Activated naive CD8-positive, alpha-beta T cell treated with anti-CD3 and anti-CD28 coated beads, Interleukin-2, amount 50 U/mL, for 24 hours (primary cell): ENCODE measurements at places on chromosomes 5 and 9.

GRCh38 chr9:129486756-129487657, 133.9 kb downstream of the C9orf50 start:
- H3K36me3 ChIP-seq = peaks cover 18% of the 10 kb centered on the region
- H3K4me1 ChIP-seq = peaks cover 71% of the 10 kb centered on the region
- DNase-seq = no peak

DNA sequence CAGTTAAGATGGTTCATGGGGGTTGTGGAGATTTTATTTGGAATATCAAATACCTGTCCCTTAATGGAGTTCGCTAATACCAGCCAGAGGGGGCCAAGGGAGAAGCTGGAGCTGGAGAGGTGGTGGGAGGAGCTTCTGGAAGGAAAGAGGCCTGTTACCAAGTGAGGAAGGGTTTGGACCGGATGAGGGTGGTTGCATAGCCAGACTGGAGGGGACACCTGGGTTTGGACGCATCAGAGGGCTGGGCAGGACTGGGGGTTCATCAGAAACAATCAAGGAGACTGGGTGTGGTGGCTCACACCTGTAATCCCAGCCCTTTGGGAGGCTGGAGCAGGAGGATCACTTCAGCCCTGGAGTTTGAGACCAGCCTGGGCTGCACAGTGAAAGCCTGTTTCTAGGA, 111.8 kb upstream of the IER5L start:
- H3K4me3 ChIP-seq = no peak overlapping the region
- no peaks in the 10 kb centered on the region for H3K4me1 ChIP-seq
- no peak for DNase-seq
- H3K27ac ChIP-seq = no peak overlapping the region

GRCh38 chr5:51484326-51484725, 101.1 kb downstream of the ISL1 start:
- no peak for DNase-seq
- no peak overlapping the region for H3K4me3 ChIP-seq
- no peaks in the 10 kb centered on the region for H3K4me1 ChIP-seq
- H3K27me3 ChIP-seq = no peaks in the 10 kb centered on the region

DNA sequence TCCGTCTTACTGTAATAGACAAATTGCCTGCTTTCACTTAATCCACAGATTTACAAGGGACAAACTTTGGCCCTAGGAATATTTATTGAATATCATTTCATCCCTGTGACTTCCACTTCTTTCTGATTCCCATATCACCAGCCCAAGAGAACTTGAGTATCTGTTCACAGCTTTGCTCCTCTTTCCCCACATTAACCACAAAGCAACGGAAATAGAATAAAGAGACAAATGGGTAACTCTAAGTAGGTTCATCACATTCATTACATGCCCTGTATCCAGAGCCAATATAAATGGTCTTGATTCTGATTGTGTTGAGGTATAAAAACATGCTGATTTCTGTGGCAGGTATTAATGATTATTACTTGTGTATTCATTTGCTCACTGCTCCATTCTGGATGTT, 41.9 kb downstream of the TMEM252 start:
- no peak overlapping the region for H3K4me3 ChIP-seq
- H3K27me3 ChIP-seq = peaks cover 12% of the 10 kb centered on the region

DNA sequence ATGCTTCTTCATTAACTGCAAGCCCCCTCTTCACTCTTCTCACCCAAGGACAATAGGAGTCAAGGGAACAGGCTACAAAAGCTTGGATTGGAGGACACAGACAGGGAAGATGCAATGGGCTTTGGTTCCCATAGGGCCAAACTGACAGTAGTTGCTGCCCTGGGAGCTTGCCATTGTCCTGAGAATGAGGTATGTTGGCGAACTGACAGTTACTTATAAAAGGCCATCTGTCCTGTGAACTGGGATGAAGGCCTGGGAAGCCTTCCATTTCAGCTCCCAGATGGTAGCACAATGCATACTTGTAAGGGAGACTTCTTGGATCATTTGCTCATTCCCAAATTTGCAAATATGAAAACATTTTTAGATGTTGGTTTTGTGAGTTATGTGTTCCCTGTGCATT, 88.9 kb downstream of the SNCAIP start:
- H3K36me3 ChIP-seq = no peaks in the 10 kb centered on the region
- DNase-seq = no peak
- no peak overlapping the region for H3K4me3 ChIP-seq
- no peaks in the 10 kb centered on the region for H3K4me1 ChIP-seq
- H3K27ac ChIP-seq = no peak overlapping the region

GRCh38 chr5:115166744-115167393, 2.8 kb downstream of the TRIM36 start:
- H3K27me3 ChIP-seq = peaks cover 53% of the 10 kb centered on the region
- no peak overlapping the region for H3K27ac ChIP-seq
- H3K4me3 ChIP-seq = no peak overlapping the region
- H3K4me1 ChIP-seq = peaks cover 14% of the 10 kb centered on the region

- no peak for DNase-seq
- peaks cover 19% of the 10 kb centered on the region for H3K4me1 ChIP-seq
- no peaks in the 10 kb centered on the region for H3K36me3 ChIP-seq
- no peak overlapping the region for H3K4me3 ChIP-seq
- peaks cover 41% of the 10 kb centered on the region for H3K27me3 ChIP-seq
Measured at GRCh38 chr5:95733107-95733665, 2.0 kb downstream of the RHOBTB3 start.

DNA sequence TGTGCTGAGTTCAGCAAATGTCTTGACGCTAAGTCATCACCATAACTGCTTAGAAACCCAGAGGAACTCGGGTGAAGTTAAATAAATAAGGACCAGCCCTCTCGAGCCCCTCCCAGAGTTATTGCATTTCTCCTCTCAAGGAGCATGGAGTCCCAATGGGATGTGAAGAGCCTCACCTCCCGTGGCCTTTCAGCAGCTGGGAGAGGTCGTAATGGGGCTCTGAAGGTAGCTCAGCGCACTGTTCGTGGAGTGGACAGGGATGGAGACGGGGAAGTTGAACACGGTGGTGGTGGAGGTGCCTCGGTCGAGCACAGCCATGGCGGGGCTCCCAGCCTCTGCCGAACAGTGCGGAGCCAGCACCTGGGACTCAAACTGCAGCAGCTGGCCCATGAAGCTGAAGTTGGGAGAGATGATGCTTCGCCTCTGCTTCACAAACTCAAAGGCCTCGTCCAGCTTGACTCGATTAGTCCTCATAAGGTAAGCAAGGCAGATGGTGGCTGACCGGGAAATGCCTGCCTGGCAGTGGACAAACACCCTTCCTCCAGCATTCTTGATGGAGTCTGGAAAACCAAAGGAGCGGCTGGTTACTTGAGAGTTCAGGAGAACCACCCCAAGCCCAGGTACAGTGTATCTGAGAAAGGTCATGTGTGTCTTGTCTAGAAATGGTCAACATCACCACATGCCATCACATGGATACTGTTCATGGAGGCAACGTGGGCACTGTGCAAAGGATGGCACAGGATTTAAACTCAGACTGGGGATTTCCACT, 2.2 kb downstream of the DUSP1 start:
- no peaks in the 10 kb centered on the region for H3K27me3 ChIP-seq
- peaks cover 67% of the 10 kb centered on the region for H3K4me1 ChIP-seq
- H3K4me3 ChIP-seq = peak overlapping the region; percentile 85
- DNase-seq = no peak
- no peak overlapping the region for H3K27ac ChIP-seq
- peaks cover 27% of the 10 kb centered on the region for H3K36me3 ChIP-seq

- H3K36me3 ChIP-seq = no peaks in the 10 kb centered on the region
- peaks cover 11% of the 10 kb centered on the region for H3K4me1 ChIP-seq
- H3K4me3 ChIP-seq = no peak overlapping the region
- H3K27ac ChIP-seq = no peak overlapping the region
Measured at GRCh38 chr5:149608936-149609545, 27.7 kb downstream of the ARHGEF37 start.

DNA sequence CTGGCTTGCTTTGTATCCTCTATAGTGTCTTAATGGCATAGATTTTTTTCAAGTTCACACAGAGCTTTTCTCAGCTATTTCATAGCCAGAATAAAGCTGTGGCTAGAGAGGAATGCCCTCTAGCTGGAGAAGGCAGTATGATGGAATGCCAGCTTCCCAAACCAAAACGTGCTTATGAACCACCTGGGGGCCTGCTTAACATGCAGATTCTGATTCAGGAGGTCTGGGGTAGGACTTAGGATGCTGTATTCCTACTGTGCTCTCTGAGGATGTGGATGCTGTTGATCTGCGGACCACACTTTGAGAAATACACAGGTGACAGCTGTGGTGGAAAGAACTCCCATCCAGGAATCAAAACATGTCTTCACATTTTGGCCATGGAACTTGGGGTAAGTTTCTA, 49.9 kb upstream of the DPYSL3 start:
- H3K4me1 ChIP-seq = no peaks in the 10 kb centered on the region
- H3K27me3 ChIP-seq = peaks cover 2% of the 10 kb centered on the region
- H3K4me3 ChIP-seq = no peak overlapping the region
- DNase-seq = no peak
- H3K36me3 ChIP-seq = no peaks in the 10 kb centered on the region

DNA sequence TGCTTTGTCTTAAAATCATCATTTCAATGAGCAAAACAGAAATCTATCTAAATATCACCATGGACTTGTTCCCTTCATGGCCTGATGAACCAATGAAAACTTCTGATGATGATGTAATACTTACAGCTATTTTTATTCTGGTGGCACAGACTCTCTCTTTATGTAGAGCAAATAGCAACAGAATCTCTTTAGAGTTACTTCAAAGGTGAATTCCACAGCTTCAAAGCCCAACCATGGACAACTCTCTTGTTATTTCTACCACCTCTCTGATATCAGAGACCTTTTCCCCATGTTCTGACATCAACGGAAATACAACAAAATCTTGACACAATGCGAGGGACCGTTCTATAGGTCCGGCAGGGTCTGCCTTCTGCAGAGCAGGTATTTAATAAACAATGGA, 70.1 kb downstream of the RETREG1 start:
- no peaks in the 10 kb centered on the region for H3K27me3 ChIP-seq
- peaks cover 28% of the 10 kb centered on the region for H3K4me1 ChIP-seq
- no peaks in the 10 kb centered on the region for H3K36me3 ChIP-seq
- DNase-seq = no peak
- no peak overlapping the region for H3K4me3 ChIP-seq
- no peak overlapping the region for H3K27ac ChIP-seq

- no peak overlapping the region for H3K27ac ChIP-seq
- peaks cover 48% of the 10 kb centered on the region for H3K4me1 ChIP-seq
- H3K4me3 ChIP-seq = no peak overlapping the region
- H3K27me3 ChIP-seq = no peaks in the 10 kb centered on the region
- peaks cover 57% of the 10 kb centered on the region for H3K36me3 ChIP-seq
- DNase-seq = no peak
Measured at GRCh38 chr5:143311428-143311827, 92.1 kb downstream of the NR3C1 start.

- H3K4me1 ChIP-seq = peaks cover 20% of the 10 kb centered on the region
- no peaks in the 10 kb centered on the region for H3K27me3 ChIP-seq
Measured at GRCh38 chr5:140287801-140288521, 14.9 kb downstream of the PFDN1 start.

- peaks cover 8% of the 10 kb centered on the region for H3K4me1 ChIP-seq
- no peak overlapping the region for H3K27ac ChIP-seq
- no peak for DNase-seq
- peaks cover 48% of the 10 kb centered on the region for H3K27me3 ChIP-seq
- no peak overlapping the region for H3K4me3 ChIP-seq
Measured at GRCh38 chr9:133608889-133609288, 300 bp downstream of the FAM163B start.

GRCh38 chr9:93776873-93777272, 178.3 kb downstream of the BARX1 start:
- no peaks in the 10 kb centered on the region for H3K4me1 ChIP-seq
- no peak for DNase-seq
- no peaks in the 10 kb centered on the region for H3K36me3 ChIP-seq
- H3K27ac ChIP-seq = no peak overlapping the region

DNA sequence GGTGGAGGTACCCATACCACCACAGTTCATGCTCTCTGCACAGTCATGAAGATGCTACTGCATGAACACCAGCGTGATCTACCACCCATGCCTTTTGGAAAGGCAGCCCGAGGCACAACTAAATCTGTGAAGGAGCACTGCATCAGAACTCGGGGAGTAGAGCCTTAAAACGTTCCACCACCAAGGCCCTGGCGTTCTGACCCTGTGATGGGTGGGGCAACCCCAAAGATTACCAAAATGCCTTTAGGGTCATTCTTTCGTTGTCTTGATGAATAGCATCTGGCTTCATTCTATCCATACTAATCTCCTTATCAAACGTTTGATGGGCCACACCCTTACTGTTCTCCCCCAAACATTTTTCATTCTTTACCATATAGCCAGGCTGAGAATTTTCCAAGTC, 97.9 kb downstream of the ADAMTS6 start:
- no peaks in the 10 kb centered on the region for H3K36me3 ChIP-seq
- no peaks in the 10 kb centered on the region for H3K4me1 ChIP-seq
- no peak overlapping the region for H3K4me3 ChIP-seq

- H3K36me3 ChIP-seq = no peaks in the 10 kb centered on the region
- H3K27me3 ChIP-seq = no peaks in the 10 kb centered on the region
- H3K4me1 ChIP-seq = no peaks in the 10 kb centered on the region
- DNase-seq = no peak
- H3K4me3 ChIP-seq = no peak overlapping the region
Measured at GRCh38 chr9:2919347-2919746, 75.5 kb upstream of the PUM3 start.

GRCh38 chr5:95818181-95819147, 4.1 kb downstream of the GLRX start:
- peak overlapping the region; percentile 82 for H3K27ac ChIP-seq
- no peak for DNase-seq
- H3K27me3 ChIP-seq = no peaks in the 10 kb centered on the region
- H3K4me1 ChIP-seq = peaks cover 82% of the 10 kb centered on the region
- H3K4me3 ChIP-seq = peak overlapping the region; percentile 79
- H3K36me3 ChIP-seq = peaks cover 11% of the 10 kb centered on the region

DNA sequence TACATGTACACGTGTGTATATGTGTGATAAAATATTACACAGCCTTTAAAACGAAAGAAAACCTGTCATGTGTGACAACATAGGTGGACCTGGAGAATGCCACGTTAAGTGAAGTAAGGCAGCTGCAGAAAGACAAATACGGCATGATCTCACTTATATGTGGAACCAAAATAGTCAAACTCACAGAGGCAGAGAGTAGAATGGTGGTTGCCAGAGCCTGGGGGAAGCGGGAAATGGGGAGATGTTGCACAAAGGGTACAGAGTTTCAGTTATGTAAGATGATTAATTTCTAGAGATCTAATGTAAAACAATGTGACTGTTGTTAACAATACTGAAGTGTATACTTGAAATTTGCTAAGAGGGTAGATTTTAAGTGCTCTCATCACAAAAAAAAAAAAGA, 34.8 kb downstream of the ADAMTS12 start:
- H3K27ac ChIP-seq = no peak overlapping the region
- H3K4me1 ChIP-seq = peaks cover 8% of the 10 kb centered on the region
- no peaks in the 10 kb centered on the region for H3K27me3 ChIP-seq
- no peaks in the 10 kb centered on the region for H3K36me3 ChIP-seq
- DNase-seq = no peak

DNA sequence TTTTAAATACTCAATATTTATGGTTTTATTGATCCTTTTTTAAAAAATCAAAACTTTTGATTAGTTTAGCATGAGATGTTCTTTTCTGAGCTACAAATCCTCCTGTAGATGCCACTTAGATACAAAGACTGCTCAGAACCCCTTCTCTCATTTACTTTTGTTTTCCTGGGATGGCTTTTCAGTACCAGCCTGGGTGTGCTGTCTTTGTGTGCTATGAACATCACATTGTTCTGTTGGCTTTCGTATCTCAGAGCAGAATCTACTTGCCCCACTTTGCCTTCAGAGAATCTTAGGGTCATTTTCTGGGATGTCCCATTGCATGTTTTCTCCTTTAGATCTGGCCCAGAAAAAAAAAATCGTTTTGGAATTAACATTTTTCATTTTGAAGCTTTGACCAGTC, 85.9 kb downstream of the RASGRF2 start:
- no peaks in the 10 kb centered on the region for H3K27me3 ChIP-seq
- peaks cover 26% of the 10 kb centered on the region for H3K36me3 ChIP-seq
- H3K27ac ChIP-seq = no peak overlapping the region
- H3K4me3 ChIP-seq = no peak overlapping the region
